ENCODE measurements at places on chromosomes 3 and 15.

- no peak for DNase-seq
Measured at GRCh38 chr3:192879346-192880031, 38.2 kb downstream of the MB21D2 start.

- no peak for DNase-seq
Measured at GRCh38 chr3:55490276-55490913, 3.3 kb upstream of the WNT5A start.

DNA sequence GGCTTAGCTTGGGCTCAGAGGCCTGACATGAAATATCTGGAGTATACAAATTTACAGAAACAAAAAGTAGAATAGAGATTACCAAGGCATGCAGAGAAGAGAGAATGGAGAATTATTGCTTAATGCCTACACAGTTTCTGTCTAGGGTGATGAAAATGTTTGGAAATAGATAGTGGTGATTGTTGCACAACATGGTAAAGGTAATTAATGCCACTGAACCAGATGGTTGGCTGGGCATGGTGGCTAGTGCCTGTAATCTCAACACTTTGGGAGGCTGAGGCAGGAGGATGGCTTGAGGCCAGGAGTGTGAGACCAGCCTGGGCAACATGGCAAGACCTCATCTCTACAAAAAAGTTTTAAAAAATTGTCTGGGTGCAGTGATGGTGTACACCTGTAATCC is 46.6 kb upstream of the OSBPL11 start:
- DNase-seq: no peak

GRCh38 chr3:123953735-123954134 is 7.3 kb downstream of the CCDC14 start:
- DNase-seq: no peak

DNA sequence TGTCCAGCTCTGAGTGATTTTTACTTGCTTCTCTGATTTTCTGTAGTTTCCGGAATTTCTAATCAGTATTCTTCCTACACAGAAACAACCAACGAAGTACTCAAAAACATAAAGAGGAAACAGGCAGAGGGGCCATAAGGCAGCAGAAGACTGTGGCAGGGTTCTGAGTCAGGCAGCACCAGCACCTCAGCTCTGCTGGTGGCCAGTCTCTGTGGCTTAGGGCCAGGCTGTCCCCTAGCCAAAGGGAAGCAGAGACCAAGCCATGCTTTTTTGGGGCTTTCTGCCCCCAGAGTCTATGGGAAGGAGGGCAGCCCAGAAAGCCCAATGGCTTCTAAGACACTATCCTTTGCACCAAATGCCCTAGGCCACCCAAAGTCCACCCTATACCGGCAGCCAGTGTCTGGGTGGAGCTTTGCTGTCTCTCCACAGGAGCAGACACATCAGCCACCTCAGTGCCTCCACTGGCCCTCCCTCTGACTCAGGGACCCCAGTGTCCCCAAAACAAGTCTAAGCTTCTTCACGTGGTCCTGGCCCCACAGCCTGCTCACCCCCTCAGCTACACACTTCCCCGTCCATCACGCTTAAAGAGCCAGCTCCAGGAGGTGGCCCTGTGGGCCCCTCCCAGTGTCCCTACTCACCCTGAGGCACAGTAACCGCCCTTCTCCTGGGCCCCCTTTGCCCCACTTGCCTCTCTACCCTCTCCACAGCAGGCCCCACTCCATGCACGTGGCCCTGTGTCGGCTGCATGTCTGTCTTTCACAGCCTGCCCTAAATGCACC is 46.2 kb downstream of the CCDC12 start:
- no peak for DNase-seq

DNA sequence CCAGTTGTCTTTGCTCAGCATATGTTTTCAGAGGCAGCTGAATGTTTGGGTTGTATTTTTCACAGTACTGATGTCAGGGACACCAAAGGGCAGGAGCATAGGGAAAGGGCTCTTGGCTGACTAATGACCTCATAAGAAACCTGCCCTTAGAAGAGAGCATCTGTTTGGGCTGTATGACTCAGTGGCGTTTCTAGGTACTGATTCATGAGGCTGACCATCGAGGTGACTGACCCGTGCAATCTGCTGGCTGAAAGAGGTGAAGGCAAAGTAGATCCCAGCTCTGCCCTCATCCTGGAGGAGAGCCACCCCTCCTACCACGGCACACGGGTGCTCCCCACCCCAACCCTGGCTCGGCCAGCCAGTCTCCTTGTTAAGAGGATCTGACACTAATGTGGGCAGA is 8.3 kb downstream of the LMCD1 start:
- no peak for DNase-seq

DNA sequence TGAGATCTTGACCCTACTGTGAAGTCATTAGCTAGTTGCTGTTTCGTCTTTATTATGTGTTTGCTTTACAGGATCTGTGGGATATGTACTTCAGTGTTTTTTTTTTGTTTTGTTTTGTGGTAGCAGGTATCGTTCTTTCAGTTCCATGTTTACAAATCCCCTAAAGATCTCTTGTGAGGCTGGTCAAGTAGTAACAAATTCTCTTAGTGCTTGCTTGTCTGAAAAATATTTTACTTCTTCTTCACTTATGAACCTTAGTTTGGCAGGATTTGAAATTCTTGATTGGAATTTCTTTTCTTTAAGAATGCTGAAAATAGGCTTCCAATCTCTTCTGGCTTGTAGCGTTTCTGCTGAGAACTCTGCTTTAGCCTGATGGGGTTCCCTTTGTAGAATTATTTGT is 235.8 kb upstream of the ALCAM start:
- DNase-seq: no peak

DNA sequence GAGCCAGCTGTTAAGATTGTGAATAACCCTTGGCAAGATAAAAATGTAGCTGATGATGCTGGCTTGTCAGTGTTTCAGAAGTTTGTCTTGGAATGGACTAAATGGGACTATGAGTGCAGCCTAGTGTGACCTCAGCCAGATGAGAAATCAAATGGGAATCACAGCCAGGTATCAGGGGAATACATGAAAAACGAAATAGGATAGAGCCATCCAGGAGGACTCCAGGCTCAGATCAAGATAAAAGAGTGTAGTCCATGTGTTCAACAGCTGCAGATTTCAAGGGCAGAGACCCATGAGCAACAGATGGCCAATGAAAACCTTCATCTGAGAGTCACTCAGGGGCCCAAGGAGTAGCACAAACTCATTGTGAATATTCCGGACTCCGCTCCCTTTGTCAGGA is 1080.9 kb upstream of the CADM2 start:
- DNase-seq: no peak

- DNase-seq: no peak
Measured at GRCh38 chr3:55750525-55750924, 263.4 kb upstream of the WNT5A start.

GRCh38 chr15:100560323-100560722 is 31.6 kb upstream of the CERS3 start:
- DNase-seq: no peak

DNA sequence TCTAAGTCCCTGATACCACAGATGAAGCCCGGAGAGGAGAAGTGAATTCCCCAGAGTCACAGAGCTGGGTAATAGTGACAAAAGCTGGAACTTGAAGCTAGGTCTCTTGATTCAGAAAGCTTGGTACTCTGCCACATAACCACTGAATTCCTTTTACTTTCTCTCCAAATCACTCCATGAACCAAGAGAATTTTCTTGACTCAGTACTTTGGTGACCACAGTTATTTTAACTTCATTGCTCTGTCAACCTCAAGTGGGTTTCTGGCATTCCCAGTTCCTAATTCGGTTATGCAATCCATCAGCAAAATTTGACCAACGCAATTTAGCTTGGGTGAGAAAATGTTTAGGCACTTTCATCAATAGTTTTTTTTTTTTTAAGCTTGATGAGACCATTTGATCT is 61.0 kb upstream of the PPARG start:
- DNase-seq: no peak

DNA sequence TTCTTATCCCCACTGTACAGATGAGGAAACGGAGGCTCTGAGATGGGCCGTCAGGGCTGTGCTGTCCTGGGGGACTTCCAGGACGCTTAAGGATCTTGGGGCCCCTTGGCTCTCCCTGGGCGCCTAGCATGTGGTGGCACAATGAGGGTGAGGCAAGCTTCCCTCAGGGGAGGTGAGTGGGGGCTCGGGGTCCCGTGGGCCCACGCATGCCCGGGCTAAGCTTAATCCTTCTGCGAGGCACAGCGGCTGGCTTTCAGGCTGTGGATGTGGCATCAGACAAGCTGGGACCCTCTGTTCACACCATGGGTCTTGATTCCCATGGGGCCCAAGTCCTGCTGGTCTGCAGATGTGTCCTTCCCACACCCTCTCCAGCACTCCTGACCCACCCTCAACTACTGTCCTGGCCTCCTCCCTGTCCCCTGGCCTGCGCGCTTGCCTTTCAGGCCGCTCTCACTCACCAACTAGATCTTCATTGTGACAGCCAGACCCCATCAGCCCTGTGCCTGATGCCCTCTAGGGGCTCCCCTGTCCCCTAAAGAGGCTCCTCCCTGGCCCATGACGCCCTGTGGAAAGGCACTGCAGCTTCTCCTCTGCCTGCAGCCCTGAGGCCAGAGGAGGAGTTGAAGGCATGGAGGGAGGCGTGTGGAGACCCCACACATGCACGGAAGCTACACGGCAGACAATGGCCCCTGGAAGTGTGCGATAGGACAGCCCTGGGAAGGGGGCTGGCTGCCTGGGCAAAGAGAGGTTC is 11.3 kb downstream of the DUSP7 start:
- no peak for DNase-seq

DNA sequence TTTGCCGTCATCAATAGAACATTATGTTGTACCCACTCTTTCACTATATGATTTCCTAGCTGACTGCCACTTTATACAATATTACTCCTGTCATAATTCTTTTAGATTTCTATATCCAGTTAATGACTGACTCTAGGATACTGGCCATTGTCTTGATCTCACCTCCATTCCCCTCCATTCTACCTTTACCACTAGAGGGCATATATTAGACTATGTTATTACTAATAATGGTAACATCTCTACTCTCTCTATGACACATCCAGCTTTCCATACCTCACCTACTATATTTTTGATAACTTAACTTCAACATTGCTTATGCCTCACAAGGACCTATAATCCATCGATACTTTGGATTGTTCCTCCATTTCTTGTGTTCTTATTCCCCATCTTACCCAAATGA is 31.4 kb upstream of the POU1F1 start:
- no peak for DNase-seq

GRCh38 chr3:124976383-124976782 is 41.8 kb upstream of the MUC13 start:
- no peak for DNase-seq

DNA sequence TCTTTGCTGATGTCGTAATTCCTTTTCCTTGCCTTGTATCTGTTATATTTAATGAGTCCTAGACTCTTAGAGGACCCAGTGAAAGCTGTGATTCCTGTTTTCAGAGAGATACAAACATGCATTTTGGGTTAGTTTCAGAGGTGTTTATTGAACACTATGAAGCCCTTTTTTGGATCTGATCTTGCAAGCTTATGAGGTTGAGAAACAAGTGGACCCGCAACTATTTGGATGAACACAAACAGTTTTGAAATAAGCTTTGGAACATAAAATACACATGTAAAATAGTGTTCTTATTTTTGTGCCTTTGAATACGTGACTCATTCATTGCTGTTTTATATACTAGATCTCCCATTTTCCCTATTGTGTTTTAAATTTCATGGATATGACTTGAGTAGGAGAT is 33.5 kb downstream of the SNRK start:
- DNase-seq: no peak

GRCh38 chr15:73839699-73840377 is 33.5 kb upstream of the TBC1D21 start:
- no peak for DNase-seq

- DNase-seq: no peak
Measured at GRCh38 chr3:106299300-106300098, 430.7 kb upstream of the CBLB start.

DNA sequence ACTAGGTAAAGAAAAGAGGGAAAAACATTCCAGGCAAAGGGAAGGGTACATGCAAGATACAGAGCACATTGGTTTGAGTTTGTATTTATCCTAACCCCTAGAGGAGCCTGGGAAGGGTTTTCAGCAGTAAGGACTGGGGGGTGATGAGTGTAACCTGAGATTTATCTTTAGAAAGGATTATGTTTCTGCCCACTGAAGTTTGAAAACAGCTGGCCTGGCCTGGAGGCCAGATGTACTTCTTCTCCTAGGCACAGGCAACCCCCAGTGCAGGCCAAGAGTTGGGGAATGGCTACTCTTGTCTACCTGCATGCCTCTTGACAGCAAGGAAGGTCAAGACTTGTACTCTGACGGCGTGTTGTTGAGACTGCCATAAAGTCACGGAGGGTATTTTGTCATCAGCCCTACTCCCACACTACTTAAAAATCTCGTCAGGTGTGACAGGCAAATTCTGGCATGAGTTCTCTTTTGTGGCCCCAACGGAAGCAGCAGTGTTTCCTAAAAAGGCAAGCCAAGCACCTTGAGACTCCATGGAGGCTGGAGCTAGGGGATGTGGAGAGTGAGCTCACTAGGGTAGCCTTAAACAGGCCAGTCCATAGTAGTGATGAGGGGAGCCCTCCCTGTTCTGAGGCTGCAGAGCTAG is 241.5 kb upstream of the WNT5A start:
- no peak for DNase-seq

DNA sequence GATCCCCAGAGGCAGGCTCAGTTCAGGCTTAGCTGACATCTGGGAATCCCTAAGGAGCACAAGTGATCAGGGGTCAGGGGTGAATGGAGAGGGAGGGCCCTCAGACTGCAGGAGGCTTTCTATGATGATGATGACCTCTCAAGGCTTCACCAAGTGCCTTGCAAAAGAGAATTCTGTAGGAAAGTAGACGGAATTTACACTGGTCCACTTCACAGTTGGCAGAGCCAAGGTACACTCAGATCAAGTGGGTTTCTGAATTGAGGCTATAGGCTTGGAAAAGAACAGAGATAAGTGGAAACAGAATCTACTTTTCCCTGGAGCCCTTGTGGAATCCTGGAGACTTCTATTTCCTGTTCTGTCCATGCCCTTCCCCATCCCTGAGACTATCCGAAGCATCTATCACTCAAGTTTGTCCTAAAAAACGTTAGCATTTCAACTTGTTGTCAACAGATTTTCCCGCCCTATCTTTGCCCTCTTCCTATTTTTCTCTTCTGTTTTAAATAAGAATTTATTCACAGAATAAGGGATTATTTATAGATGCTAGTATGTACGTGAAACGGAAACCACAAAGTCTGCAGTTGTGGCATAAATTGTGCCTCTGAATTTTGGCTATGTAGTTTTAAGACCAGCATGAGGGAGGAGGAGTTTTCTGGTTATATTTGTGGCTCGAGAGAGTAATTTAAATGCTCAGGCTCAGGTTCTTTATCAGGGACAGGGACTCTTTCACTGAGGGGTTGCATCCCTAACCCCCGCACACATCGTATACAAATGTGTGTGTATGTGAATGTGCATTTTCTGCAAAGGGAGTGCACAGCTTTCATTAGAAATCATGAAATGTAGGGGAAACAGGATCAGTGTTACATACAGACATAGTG is 12.8 kb downstream of the GCSAM start:
- no peak for DNase-seq

- no peak for DNase-seq
Measured at GRCh38 chr3:32531010-32531647, 28.5 kb upstream of the CMTM6 start.

GRCh38 chr3:194215392-194215791 is 79.4 kb downstream of the HES1 start:
- no peak for DNase-seq
